ENCODE measurements at places on chromosomes 13 and 19. TPM values are rescaled to one million over a fixed set of nuclear protein-coding genes. Genes with fewer than 3 reads are reported as not detected.

PCDH9 gene
- 28.2 TPM for total RNA-seq

GRCh38 chr19:19101540-19101939 lies 36.7 kb downstream of the TMEM161A start:
- no peak for DNase-seq

DNA sequence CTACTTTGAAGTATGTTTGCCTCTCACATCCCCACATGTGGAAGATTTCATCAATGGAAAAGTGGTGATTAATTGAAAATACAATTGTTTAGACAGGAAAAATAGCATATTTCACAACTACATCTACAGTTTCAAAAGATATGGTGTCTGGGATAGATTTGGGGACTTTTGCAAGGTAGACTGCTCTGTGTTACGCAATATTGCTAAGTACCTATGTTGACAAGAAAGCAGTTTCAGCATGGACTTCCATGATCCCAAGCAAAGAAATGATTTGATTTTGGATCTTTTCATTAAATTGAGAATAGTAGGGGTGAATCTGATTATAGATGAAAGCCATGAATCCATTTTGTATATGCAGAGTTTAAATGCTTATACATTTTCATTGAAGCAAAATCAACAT lies 10.5 kb downstream of the ZNF160 start:
- DNase-seq: no peak

DNA sequence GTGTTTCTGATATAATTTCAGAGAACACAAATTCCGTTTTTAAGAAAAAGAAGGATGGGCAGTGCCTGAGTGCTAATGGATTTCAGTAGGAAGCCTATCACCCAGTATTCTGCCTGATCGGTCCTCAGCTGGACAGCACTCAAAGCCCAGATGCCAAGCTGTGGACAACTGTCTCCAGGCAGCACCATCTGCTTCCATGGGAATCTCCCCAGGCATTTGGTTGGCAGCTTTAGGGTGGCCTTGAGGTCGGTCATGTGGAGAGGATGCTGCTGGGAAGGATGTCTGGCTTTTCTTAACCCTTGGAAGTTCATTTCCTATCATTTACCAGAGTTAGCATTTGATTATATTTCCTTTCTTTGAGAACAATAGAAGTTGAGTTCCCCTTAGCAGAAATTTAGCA lies 311.7 kb downstream of the TBC1D4 start:
- DNase-seq: no peak

GRCh38 chr19:15937771-15938170 lies 3.4 kb upstream of the CYP4F11 start:
- no peak for DNase-seq

Data from urinary bladder (tissue), 4 donors.